ENCODE measurements at places on chromosomes 3 and 15.
A peak's percentile ranks its signal among the peaks of the same experiment; 100 is the strongest.

GRCh38 chr3:63976161-63976871 lies 47.0 kb downstream of the PSMD6 start:
- peak; percentile 46 for DNase-seq

- DNase-seq, result peak; percentile 64
These were observed at the start of gene ADAMTS7 for GRCh38 chr15:78811124-78811824. Gene ADAMTS7, minus strand, starts transcription at chr15:78811464. Its CDS starts 244 bp downstream, at chr15:78811220.

DNA sequence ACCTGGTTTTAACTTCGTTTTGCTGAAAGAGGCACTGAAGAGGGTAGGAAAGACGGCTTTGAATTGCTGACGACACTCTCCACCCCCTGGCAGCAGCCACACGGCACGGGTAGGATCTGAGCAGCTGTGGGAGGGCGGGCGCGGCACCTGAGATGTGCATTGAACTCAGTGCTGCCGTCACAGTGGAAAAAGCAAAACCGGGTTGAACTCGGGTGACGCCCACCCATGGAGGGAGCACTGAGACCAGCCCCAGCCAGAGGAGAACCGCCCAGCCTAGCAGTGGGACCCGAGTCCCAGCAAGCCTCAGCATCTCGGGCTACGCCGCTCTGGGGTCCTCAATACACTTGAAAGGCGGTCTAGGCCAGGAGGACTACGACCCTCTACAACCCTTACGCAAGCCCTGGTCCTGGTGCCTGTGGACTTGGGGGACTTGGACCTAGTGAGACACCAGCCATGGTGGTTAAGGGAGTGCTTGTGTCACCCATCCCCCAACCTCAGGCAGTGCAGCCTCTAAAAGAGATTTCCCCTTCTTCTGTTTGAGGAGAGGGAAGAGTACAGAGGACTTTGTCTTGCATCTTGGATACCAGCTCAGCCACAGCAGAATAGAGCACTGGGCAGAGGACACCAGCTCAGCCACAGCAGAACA lies 50.0 kb upstream of the RPL35A start:
- DNase-seq, result no peak

- no peak for DNase-seq
These were observed 23.2 kb downstream of the ZNF148 start for GRCh38 chr3:125351814-125352456.

Data from NCI-H460 (cell line).